ENCODE measurements at places on chromosomes 5 and 9.

GRCh38 chr9:4073371-4073770 is 226.5 kb downstream of the GLIS3 start:
- DNase-seq = no peak

- no peak for DNase-seq
These were observed 20.5 kb upstream of the CSF1R start for GRCh38 chr5:150106674-150107426.

GRCh38 chr9:30511666-30512065 is 1872.8 kb upstream of the ACO1 start:
- DNase-seq = no peak

- DNase-seq = no peak
These were observed 293.6 kb downstream of the ACTL7B start for GRCh38 chr9:108562176-108562575.

- no peak for DNase-seq
These were observed 103.3 kb upstream of the PITX1 start for GRCh38 chr5:135137146-135137915.

DNA sequence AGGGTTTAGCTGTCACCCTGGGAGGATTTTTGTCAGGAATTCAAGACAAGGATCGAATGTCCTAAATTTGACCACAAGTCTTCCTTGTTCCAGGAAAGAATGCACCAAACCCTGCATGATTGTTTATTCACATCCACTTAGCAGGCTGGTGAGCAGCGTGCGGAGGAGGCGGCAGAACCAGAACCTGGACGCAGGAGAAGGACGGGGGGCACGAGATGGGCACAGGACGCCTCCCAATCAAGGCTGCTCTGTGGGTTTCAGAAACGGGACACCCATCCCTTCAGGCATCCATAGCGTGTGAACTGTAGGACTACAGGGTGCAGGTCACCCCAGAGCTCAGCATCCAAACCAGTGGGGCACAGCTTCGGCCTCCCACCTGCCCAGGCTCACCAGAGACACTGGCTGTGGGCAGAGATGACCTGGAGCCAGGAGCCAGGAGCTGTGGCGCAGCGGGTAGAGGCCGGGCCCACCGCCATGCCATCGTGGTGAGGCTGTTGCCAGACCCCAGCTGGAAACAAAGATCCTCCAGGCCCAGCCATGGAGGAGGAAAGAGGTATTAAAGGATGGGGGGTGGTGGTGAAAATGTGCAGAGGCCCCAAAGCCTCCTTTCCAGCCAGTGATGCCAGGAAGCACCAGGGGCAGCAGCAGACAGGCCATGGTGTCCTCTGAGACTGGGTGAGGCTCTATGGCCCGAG is 32.3 kb upstream of the ADAMTS2 start:
- no peak for DNase-seq

DNA sequence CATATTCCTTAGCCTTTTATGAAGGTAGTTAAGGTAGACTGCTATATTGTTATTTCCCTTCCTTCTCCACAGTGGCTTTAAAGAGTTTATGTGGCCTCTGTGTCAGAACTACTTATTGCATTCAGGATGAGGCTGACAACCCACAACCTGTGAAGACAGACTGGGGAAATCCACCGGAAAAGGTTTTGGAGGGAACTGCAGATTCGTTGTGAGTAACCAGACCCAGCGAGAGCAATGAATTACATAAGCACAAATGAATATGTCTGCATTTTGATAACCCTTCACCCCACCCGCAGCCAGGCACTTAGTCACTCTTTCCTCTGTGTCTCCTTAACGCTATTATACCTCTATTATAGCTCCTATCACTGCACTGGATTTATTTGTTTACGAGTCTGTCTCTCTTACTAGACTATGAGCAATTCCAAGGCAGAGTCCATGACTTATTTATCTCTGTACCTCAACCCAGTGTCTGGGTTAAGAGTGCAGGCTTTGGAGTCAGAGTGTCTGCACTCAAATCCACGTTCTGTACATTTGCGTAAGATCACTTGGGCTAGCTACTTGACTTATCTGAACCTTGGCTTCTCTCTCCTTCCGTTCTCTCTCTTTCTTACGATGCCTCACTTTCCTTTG is 19.2 kb downstream of the KCTD16 start:
- DNase-seq = no peak

GRCh38 chr9:15843316-15843715 is 290.5 kb downstream of the CCDC171 start:
- DNase-seq = no peak
